ENCODE measurements at places on chromosomes 2 and 18.

DNA sequence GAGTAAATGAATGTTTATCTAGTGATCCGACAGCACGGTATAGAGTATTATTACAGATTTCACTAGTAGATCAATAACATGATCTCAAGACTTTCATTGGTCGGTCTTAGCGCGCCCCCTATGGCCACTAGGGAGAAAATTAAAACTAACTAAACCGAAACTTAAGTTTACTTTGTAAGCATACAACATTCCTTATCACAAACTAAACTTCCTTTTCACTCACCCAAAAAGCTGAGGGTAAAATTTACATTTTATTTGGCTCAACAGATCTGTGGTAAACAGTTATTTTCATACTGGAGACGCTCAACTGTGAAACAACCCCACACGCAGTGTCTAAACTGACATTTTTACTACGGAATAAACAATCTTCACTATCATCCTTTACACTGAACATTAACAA is 215.6 kb upstream of the MAP2 start:
- no peak for DNase-seq

- no peak for DNase-seq
Measured at GRCh38 chr2:205561441-205561840, 120.9 kb upstream of the NRP2 start.

DNA sequence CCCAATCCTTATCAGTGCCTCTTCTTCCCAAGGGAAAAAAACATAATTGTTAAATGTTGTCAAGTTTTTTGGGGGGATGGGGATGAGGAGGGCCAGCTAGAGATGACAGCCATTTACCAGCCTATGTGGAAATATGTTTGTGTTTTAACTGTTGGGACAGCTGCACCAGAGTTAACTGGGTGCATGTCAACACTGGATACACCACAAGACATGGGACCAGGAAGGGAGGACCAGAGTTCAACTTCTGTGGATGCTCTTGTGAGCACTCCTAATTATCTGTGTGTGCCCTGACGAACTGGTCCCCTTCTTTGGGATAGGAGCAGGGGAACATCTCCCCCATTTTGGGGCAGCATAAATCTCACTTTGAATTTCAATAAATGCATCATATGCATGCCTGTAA is 66.1 kb upstream of the FZD5 start:
- DNase-seq, result peak; percentile 4

DNA sequence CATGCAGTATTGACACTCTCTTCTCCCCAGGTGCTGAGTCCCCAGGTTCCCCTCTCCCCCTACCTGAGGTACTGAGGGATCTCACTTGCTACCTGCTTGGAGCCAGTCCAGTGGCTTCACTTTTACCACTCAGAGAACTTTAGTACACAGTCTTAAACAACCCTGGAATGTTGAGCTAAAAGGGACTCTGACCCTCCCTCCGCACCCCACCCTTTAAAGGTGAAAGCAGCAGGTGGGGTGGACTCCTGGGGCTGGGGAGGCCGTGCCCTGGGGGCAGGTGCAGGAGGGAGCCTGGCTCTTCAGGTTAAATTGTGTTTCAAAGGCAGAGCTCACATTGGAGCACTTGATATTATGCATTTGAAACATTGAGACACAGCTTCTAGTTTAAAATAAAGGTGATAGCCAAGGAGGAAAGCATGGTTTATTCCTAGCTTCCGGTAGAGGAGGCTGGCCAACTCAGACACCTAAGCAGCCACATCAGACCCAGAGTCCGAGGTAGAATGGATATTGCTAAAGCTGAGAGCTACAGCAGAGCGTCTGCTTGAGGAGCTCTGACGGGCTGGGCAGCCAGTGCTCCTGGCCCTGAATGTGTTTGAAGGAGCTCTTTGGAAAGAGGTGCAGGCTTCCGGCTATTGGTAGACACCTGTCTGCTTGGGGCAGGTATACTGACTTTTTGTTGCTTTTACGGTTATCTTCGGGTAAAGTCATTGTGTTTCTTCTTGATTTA is 196.4 kb downstream of the AGAP1 start:
- no peak for DNase-seq

GRCh38 chr18:28584731-28585130 is 407.8 kb upstream of the CDH2 start:
- no peak for DNase-seq

GRCh38 chr2:120014226-120014980 is 1.5 kb downstream of the EPB41L5 start:
- no peak for DNase-seq

DNA sequence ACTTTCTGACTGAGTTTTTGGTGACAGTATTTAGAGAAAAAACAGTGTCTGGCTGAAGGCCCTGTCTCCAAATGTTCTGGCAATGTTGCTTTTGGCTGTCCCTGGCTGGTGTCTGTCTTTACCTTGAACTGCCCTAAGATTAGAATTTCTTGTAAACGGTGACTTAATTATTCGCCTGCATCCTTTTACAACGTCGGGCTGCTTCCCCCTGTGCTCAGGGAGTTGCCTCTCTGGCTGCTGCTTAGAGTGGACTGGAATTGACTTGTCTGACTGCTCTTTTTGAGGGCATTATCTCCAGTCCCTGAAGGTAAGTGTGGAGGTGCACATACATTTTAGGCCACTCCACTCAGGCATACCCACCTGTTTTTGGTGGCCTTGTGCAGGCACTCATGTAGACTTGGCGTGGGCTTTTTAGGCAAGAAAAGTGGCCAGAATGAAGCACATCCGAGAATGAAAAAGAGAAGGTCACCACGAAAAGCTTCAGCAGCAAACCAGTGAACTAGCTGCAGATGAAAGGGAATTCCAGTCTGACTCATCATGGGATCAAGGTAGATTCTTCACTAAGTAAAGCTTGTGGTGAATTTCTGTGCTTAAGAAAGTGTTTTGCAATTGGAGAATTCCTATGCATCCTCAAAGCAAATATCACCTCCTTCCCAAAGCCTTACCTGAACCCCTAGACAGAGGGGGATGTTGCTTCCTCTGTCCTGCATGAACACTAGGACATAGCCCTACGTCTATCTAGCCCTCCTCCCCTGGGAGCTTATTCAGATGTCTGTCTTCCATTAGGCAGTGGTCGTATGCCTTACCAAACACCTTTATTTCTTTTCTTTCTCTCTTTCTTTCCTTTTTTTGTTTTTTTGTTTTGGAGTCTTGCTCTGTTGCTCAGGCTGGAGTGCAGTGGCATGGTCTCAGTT is 230.3 kb upstream of the TRIB2 start:
- no peak for DNase-seq

- no peak for DNase-seq
Measured at GRCh38 chr2:218671097-218671653, 627 bp downstream of the RNF25 start.

- DNase-seq, result no peak
Measured at GRCh38 chr2:235511187-235511661, 17.4 kb downstream of the AGAP1 start.

DNA sequence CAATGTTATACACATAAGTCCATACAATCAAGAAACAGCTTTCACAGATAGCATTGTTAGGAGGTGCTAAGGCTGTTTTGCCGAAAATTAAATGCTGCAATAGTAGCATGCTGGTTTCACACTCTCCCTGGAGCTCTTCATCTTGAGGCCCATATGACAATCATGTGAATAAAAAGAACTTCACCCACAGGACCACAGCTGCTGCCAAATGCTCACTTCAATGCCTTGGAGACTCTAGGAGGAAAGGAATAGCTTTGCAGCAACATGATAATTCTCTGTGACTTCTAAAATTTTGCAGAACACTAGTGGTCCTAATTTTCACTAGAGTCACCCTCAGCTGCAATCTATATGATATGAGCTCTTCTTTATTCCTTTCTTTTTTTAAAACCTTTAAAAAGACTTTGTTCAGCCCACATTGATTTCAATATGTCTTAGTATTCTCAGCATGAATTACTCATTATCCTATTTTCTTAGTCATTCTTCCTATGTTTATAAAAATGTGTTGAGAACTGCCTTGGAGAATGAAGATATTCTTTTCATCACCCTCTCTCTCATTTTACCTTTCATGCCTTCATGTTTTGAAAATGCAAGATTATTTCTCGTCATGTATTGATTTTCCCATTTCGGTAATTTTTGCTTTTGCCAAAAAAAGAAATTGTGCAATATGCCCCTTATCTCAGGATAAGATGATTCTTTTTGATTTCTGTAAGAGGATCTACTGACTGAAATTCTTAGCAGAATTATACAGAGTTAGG is 108.2 kb downstream of the PDE1A start:
- DNase-seq, result no peak

DNA sequence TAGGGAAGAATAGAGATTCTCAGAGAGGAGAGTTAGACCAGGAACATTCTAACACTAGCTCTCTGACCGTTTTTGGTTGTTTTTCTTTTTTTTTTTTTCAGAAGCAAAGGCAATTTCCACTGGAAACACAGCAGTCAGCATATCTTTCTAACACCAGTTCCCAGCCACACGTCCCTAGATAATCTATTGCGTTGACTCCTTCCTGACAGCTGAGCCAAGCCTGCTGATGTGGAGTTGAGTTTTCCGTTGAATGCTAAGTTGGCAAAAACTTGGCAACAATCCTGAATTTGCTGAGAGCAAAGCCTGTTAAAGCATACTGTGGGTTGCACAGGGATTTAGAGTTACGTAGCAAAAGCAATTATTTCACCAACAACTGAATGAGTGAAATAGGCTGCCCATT is 19.3 kb downstream of the GAD1 start:
- no peak for DNase-seq

- DNase-seq, result no peak
Measured at GRCh38 chr2:75432761-75433361, 127.9 kb downstream of the EVA1A start.

DNA sequence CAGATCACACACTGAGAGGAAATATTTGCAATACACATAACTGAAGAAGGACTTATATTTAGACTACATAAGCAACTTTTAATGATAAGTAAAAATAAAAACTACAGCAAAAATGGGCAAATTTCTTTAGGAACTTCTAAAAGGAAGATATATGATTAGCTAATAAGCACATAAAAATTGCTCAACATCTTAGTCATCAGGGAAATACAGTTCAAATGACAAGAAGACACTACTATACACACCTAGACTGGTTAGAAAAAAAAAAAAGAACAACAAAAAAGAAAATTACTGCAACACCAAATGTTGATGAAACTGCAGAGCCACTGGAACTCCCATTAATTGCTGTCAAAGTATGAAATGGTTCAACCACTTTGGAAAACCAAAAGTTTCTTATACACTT is 1247.5 kb upstream of the ACVR2A start:
- no peak for DNase-seq

- DNase-seq, result no peak
Measured at GRCh38 chr2:173204316-173204715, 128.7 kb downstream of the MAP3K20 start.

DNA sequence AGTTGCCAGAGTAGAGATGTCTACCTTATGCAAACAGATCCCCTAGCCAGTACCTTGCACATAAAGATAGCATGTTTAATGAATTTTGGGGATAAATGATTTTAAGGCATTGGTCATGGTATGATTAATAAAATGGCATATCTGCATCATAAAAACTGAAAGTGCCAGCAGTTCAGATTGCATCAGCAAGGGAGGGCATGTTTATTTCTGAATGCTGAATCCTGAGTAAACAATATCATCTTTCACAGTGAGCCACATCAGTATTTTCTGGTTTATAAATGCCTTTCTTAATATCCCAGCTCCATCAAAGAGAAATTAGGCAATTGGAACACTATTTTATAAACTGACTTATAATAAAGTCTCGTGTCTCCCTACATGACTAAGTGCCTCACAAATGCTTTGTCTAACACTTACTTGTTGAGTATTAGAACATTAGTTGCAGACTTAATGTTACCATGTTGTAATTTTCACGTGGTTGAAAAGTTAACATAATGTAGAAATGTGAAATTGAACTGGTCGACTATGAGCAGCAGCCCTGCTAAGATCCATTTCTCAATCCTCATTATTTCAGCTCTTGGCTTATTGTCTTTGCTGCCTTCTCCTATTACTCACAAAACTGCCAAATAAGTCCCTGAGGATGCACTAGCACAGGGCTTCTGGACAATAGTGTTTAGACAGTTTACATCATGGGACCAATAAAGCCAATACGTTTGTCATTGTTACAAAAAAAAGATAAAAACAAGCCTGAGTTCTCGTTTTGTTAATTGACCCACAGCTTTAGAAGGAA is 48.0 kb downstream of the LANCL1 start:
- no peak for DNase-seq

GRCh38 chr2:145789636-145790035 is 1269.7 kb upstream of the ZEB2 start:
- no peak for DNase-seq

DNA sequence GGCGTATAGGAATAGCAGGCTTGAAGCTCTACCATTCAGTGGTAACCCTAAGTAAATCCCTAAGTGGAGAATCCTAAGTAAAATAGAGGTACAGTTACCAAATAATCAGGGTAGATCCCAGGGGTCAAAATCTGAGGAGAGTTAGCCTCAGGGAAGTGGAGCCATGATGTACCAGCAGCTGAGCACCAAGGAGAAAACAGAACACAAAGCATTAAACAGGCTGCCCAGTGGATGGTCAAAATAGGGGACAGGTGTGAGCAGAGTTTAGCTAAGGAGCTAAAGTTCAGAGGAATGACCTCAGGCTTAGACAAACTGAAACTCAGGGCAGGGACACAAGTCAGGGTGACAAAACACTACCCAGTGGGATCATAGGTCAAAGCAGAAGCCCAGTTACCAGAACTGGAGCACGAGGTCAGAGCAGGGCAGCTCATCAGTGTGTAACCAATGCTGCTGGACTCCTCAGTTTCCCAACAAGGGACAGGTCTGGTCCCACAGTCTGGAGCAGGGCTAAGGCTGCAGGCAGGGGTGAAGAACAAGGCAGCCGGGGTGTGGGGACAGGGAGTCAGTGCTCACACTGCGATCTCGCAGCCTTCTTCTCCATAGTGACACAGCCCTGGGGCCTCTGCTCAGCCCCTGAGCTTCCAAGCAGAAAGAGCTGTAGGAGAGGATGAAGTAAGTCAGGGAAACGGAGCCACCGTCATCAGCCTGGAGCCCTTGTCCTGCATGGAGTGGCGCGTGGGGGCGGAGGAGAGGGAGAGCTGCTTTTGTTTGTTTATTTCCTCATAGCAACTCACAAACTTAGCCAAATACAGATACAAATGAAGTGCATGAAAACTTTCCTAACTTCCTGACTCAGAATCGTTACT is 264.0 kb downstream of the MREG start:
- no peak for DNase-seq

DNA sequence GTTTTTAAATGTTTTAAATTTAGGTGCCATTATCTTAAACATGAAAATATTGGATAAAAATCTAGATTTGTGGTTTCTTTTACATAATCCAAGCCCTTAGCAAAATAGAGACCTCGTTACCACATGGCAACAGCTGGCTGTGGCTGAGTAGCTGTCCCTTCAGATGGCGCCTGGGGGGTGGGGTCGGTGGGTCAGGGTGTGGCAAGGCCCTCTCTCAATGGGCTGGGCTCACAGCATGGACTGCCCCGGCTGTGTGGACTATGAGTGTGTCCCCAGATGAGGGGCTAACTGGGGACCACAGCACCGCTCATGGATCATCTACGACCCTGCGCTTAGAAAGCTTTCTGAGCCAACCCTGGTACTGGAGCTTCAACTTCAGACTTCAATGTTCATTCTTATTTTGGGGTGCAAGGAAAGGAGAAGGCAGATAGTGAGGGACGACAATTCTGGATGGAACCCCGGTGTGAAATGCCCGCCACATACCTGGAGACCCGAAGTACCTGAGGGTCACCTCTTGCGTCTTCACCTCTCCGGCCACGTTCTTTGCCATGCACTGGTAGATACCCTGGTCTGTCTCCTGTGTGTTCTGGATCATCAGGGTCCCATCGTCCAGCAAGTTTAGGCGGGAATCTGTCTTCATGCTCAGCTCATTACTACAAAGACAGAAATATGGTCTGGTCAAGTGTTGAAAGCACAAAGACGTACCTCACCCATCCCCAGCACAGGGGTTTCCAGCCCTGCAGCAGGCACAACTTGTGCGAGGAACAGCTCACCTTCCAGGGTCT is 71.0 kb downstream of the PXDN start:
- DNase-seq, result no peak

GRCh38 chr2:174333017-174333371 is 1.8 kb upstream of the SP9 start:
- no peak for DNase-seq
